Breast epithelium (tissue), 4 donors: ENCODE measurements at places on chromosomes 12 and 14. TPM values are rescaled to one million over a fixed set of nuclear protein-coding genes. Genes with fewer than 3 reads are reported as not detected.

KLRD1 gene
- total RNA-seq, result 2.5 TPM

- DNase-seq, result no peak
Measured at GRCh38 chr12:65889144-65889880, 65.0 kb downstream of the HMGA2 start.

DNA sequence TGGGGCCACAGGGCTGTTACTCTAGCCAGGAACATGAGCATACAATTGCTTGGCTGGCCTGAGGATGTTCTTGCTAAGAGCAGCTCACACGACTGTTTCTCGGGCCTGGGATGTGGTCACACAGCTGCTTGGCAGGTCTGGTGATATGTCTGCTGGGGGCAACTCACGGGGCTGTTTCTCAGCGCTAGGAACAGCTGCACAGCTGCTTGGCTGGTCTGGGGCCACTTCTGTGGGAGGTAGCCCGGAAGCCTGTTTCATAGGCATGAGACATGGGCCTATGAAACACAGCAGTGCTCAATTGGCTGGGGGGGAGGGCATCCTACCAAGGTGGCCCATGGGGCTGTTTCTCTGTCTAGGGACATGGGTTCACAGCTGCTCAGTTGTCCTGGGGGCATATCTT lies 73.4 kb upstream of the DDHD1 start:
- DNase-seq, result no peak

GRCh38 chr14:63290741-63291430 lies 27.8 kb downstream of the GPHB5 start:
- no peak for DNase-seq

GRCh38 chr12:5439371-5439771 lies 7.5 kb downstream of the NTF3 start:
- no peak for DNase-seq

MYH6 gene
- total RNA-seq, result not detected

- DNase-seq, result peak; percentile 86
Measured at GRCh38 chr12:116525418-116526001, 33.7 kb upstream of the MAP1LC3B2 start.

DIO2 gene
- 2.2 TPM for total RNA-seq

- no peak for DNase-seq
Measured at GRCh38 chr14:87975636-87976035, 17.3 kb downstream of the GALC start.

- no peak for DNase-seq
Measured at GRCh38 chr12:39692258-39692853, 72.8 kb upstream of the ABCD2 start.

DNA sequence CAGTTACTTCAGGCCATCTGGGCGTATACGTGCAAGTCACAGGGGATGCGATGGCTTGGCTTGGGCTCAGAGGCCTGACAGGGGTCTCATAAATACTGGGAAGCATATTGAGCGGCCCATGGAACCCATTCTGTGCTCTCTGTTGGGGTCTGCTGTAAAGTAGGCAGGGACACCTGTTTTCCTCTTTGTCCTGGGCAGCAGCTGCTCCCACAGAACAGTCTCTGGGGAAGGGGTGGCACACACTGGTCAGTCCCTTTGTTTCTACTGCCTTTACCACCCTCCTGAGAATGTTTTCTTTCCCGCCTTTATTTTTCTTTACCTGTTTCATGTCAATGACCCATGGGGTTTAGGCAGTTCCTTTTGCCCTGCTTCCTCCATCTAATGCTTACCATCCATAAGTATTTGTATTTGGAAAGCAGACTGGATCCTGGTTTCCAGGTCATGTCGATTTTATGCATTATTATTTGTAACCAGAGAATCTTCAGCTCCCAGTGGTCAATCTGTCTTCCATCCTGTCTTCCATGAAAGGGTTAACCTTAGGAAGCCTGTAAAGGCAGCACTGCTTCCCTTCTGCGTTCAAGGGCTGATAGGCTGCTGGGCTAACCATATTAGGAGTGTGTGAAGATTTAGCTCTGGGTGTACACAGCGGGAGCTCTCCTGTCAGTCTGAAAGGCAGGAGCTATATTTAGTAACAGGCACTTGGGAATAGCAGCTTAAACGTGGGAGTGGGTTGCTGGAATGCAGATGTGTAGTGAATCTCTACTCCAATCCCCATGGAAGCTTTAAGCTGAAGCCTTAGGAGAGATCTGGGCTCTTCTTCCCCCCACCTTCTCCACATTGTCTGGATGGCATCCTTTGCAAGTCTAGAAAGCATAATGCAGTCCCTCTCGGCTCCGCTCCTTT lies 124.0 kb downstream of the DYRK2 start:
- no peak for DNase-seq

DNA sequence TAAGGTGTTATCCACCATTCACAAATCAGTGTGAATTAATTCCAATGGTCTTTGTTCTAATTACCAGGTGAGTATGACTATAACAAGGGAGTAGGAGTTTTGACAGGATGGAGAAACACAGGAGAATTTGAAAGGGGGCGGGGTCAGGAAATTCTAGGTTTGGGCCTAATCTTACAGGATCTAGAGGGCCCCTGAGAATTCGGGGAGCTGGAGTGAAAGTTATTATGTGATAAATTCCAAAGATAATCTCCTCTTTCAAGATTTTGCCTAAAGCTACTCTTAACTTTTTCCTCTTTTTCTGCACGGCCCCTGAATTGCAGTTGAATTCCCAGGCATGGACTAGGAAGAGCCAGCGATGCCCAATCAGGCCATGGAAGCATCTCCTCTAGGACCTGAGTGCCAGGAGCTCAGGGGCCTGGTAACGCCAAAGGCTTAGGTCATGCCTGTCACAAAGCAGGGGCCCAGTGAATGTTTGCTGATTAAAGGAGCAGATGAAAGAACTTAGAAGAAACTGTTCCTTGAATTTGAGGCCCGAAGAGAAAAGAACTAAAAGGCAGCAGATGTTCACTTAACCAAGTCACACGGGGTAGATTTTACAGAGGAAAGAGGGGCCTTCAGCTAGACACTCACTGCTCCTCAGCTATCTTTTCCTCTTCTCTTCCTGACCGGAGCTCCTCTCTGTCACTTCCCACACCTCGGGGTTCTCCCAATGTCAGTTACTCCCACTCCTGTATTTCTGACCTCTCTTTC lies 195.5 kb downstream of the PPM1H start:
- no peak for DNase-seq

DNA sequence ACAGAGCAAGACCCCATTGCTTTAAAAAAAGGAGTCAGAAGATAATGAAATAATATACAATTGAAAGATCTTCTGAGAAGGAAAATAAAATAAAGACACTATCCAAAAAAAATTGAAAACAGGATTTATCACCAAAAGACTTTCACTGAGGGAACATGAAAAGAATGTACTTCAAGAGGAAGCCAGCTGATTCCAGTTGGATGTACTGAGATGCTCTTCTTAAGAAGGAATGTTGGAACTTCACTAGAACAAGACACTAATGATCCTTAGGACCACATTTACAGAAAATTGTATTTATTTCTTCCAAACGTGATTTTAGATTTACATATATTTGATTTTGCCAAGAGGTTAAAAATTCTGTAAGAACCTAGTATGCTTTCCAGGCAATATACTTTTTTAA lies 65.6 kb upstream of the CNOT2 start:
- no peak for DNase-seq

DNA sequence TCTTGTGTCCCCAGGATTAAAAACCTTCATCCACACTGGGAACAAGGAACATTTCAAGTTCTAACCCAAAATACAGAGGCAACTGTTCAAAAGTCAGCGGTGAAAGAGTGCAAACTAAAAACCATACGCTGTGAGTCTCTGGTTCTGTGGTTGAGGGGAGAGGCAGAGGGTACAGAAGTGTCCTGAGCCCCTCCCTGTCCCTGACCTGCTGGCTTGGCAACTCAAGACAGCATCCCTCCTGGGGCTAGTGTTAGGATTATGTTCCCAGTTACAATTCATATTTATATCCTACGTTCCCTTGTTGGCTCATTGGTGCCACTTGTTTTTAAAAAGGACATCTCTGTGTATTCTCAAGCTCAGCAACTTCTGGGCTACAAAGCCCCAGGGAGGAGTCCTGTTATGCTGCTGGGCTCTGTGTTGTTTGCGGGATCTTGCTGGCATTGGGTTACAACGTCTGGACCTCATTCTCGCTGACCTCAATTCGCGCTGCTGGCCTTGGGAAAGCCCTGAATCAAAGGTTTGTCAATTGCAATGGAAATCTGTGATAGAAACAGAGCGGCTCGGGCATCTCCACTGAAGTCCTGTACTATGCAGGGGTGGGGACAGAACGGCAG lies 420.8 kb downstream of the FUT8 start:
- no peak for DNase-seq

PIANP gene
- total RNA-seq, result 0.29 TPM

LRRC10 gene
- total RNA-seq, result not detected

DNA sequence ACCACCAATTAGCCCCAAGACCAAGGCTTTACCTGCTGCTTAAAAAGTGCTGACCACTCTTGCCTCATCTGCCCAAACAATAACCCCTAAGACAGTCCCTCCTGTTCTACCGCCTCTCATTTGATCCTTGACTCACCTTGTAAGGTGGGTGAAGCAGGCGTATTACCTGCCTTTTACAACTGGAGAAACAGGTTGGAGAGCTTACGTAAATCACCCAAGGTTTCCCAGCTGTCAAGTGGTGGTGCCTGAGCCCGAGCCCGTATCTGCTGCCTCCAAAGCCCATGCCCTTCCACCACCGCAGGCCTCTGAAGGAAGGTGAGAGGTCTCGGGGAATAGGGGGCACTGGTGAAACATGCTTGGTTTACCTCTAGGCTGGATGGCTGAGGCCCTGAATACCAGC lies 36.6 kb downstream of the MAX start:
- DNase-seq, result no peak

GRCh38 chr14:79496701-79497100 lies 714.6 kb downstream of the DIO2 start:
- no peak for DNase-seq

- DNase-seq, result no peak
Measured at GRCh38 chr14:54574528-54574927, 7.6 kb downstream of the SAMD4A start.

REC8 gene
- 2.9 TPM for total RNA-seq

- DNase-seq, result no peak
Measured at GRCh38 chr12:29634057-29634456, 136.6 kb upstream of the OVCH1 start.

LMNTD1 gene
- total RNA-seq, result not detected

DNA sequence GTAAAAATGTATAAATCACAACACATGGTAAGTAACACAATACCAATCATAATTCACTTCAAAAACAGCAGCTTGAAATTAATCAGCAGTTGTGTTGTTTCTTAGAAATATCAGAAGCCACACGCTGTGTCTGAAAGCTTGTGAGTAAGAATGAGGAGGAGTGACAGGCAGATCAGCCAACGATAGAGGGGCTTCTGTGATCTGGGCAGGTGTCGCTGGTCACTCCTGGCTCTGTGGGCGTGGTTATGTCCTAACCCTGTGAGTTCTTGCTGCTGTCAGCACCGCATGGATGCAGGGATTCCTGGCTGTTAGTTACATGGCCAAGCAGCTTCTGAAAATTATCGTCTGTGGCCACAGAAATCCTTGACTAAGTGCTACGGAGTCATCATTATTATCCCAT lies 123.4 kb downstream of the SLC25A47 start:
- DNase-seq, result no peak

DNA sequence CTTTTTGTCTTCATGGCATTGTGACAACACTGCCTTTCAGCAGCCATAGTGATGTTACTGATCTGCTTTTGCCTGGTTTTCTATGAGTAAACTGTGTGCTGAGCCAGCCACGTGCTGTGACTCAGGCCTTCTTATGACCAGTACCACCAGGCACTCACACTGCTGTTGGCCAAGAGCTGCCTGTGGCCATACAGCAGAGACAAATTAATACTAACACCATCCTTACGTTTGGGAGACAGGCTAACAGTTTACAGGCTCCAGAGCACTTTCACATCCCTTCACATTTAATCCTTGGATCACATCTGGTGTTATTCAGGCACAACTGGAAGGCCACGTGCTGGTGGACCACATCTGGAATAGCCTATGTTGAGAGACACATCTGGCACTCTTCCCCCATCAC lies 377.9 kb downstream of the CCDC91 start:
- DNase-seq, result no peak

DNA sequence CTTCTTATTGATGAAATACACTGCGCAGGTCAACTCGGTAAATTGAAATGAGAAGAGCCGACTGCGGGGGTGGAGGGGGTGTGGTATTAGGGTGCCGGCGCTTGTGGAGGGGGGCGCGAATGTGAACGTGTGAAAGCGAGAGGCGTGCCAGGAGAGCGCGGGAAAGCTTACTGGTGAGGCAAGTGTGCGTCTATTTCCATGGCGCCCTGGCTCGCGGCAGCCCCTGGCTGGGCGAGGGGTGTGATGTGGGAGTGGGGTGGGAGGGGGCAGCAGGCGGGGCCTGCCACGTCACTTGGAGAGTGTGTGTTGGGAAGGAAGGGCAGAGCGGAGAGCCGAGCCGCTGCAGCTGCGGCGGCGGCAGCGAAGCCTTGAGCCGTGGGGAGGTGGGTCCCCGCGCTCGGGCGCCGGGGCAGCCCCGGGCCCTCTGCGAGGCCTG lies 88.8 kb downstream of the GALNT8 start:
- no peak for DNase-seq

CARMIL3 gene
- 0.73 TPM for total RNA-seq

- DNase-seq, result no peak
Measured at GRCh38 chr12:110234331-110234751, 46.7 kb upstream of the ATP2A2 start.

MAP1LC3B2 gene
- 8.5 TPM for total RNA-seq

GRCh38 chr12:46218322-46219095 lies 50.3 kb downstream of the SLC38A1 start:
- no peak for DNase-seq

DNA sequence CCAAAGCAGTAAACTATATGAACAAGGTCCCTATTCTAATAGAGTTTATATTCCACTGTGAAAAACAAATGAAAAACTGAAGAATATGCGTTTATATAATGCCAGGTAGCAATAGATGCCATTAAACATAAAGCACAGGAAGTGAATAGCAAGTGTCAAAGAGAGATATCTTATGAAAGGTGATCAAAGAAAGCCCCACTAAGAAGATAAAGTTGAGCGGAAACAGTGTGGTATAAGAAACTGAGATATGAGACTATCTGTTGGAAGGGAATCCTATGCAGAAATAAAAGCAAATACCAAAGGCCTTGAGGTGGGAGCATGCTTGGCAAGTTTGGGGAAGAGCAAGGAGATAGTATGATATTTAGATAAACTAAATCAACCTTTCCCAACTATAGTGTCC lies 123.1 kb upstream of the FAR2 start:
- no peak for DNase-seq

PTPRR gene
- total RNA-seq, result 0.98 TPM

DNA sequence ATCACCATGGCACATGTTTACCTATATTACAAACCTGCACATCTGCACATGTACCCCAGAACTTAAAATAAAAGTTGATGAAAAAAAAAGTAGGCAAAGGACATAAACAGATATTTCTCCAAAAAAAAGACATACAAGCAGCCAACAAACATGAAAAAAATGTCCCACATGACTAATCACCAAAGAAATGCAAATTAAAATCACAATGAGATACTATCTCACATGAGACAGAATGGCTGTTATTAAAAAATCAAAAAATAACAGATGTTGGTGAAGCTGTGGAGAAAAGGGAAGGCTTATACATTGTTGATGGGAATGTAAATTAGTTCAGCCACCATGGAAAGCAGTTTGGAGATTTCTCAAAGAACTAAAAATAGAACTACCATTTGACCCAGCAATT lies 68.0 kb upstream of the FAR2 start:
- DNase-seq, result no peak

ST8SIA1 gene
- 11.1 TPM for total RNA-seq

GRCh38 chr12:66549050-66549389 lies 129.9 kb downstream of the GRIP1 start:
- no peak for DNase-seq
